Stimulated activated CD4-positive, alpha-beta T cell treated with anti-CD3 and anti-CD28 coated beads, Interleukin-1b, Interleukin-23, amount 100 ng/mL, for 1 hour (primary cell): ENCODE measurements at places on chromosomes 5 and 9.

- DNase-seq, result no peak
Observed at GRCh38 chr9:86288499-86289198, 6.3 kb upstream of the ISCA1 start.

- no peak for DNase-seq
Observed at GRCh38 chr5:133889271-133889905, 79.0 kb downstream of the C5orf15 start.

GRCh38 chr9:81314490-81314889 lies 374.9 kb downstream of the TLE1 start:
- DNase-seq, result no peak

GRCh38 chr5:58447226-58447625 lies 12.7 kb downstream of the PLK2 start:
- DNase-seq, result no peak

GRCh38 chr9:97853056-97853843 lies at the start of gene FOXE1:
FOXE1 (plus strand) TSS chr9:97853226; CDS start chr9:97853915, 689 bp downstream.
- no peak for DNase-seq

GRCh38 chr5:139877129-139877597 lies 81.6 kb downstream of the PSD2 start:
- no peak for DNase-seq

DNA sequence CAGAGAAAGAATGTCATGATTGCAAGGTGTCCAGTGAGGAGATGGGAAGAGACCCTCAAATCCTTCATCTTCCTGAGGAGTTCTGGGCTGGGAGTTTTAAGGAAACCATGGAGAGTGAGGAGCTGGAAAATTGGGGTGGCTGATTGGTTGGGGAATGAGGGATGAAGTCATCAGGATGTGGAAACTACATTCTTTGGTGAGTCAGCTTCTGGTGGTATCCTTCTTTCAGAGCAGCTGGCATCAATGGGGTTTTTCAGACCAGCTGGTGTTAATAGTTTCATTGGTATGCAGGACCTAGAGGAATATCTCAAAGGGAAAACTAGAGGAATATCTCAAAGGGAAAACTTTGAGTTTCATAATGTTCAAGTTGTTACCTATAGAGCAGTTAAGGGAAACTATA lies 45.2 kb downstream of the RNF180 start:
- no peak for DNase-seq

GRCh38 chr9:12183321-12183720 lies 509.9 kb upstream of the TYRP1 start:
- DNase-seq, result no peak

DNA sequence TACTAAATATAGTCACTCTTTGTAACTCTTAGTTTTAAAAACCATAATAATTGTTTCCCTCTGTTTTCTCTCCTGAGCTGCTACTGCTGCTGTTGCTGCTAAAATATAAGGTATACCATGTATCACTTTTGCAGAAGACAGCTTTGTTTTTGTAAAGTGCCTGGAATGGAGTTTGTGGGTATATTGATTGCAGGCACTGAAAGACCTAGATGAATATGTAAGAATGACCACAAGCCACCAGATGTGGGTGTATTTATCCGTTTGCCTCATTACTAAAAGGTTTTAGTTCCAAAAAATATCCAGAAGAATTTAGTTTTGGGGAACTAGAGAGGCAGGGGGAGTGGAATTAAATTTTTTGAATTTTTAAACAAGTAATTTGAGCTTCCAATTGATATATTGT lies 151.1 kb upstream of the CDKN2B start:
- no peak for DNase-seq

GRCh38 chr5:114612406-114612805 lies 250.5 kb downstream of the KCNN2 start:
- DNase-seq, result no peak
